ENCODE measurements at places on chromosomes 16 and 17. TPM values are rescaled to one million over a fixed set of nuclear protein-coding genes. Genes with fewer than 3 reads are reported as not detected.

DNA sequence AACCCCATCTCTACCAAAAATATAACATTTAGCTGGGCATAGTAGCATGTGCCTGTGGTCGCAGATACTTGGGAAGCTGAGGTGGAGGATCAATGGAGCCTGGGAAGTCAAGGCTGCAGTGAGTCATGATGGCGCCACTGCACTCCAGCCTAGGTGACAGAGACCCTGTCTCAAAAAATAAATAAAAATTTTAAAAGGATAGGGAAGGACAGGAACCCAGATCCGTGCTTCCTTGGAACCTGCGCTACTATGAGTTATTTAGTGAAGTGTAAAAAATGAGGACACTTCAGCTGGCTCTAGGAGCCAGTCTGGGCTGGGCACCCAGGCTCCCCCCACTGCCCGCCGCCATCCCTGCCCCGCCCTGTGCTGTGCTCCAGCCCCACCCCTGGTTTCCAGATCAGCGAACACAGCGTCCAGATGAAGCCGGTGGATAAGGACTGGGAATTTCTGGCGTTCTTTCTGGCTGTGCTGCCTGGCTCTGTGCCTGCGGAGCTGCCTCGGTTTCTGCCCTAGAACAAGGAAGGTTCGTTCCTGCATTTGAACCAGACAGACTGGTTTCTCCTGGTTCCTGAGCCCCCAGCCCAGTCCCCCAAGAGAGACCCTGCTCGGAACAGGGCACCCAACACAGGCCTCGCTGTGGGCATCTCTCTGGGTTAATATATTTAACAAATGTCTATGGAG, 18.5 kb downstream of the PLLP start:
- DNase-seq: peak; percentile 61

The MGAT5B gene
- total RNA-seq: 5.1 TPM

The IRX5 gene
- 0.57 TPM for total RNA-seq

The ENKD1 gene
- total RNA-seq: 8.5 TPM

GRCh38 chr17:60769327-60769726, 91.7 kb downstream of the BCAS3 start:
- no peak for DNase-seq

DNA sequence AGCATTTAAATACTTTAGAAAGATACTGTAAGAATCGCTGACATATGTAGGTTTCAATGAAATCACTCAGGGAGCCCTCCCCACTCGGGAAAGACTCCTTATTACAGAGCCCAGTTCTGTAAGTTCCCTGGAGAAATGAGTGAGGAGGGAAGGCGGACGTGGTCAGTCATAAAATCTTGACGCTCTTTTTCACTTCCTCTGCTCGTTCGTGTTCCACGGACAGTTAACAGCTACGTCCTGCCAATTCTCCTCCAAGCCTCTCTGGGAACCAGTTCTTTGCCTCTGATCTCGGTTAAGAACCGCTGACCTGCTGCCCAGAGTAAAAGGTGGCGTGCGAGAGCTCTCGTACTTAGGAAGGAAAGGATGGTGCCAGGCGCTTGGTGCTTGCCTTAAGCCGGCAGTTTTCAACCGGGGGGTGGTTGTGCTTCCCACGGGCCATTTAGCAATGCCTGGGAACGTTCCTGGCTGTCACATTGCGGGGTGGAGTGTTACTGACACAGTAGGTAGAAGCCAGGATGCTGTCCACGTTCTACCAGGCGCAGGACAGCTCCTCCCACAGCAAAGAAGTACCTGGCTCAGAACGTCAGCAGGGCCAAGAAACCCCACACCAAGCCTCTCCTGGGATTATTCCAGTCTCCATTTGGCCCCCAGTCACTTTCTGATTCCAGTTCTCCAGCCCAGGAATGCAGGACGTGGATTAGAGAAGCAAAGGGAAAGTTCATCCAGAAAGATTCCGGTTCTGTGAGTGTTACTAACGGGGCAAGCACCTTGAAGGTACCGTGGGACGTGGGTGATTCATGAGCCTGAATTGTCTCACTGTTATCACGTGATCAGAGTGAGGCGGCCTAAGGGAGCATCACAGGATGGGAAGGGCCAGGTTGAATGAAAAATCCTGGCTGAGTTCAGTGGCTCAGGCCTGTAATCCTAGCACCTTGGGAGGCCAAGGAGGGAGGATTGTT, 87.7 kb downstream of the MRM3 start:
- DNase-seq: peak; percentile 85

GRCh38 chr16:1132431-1132830, 20.5 kb upstream of the CACNA1H start:
- no peak for DNase-seq

GRCh38 chr17:66177048-66177447, 14.9 kb downstream of the CEP112 start:
- DNase-seq: no peak

DNA sequence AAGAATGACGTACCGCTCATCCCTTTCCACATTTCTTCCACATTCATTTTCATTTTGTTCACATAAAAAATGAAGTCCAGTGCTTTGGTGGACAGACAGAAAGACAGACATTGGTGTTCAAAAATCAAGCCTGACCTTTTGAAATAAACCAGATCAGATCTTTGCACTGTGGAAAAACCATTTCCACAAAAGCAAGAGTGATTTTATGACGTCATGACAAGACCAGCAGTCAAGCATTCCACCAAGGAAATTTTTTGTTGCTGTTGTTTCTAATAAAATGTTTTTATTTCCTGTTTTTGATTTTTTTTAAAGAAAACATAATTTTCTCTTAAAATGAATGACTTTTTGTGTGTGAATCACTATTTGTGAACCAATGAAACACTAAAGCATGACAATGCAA, 350.0 kb downstream of the KCNJ2 start:
- no peak for DNase-seq
